ENCODE measurements at places on chromosomes 7 and 10.

DNA sequence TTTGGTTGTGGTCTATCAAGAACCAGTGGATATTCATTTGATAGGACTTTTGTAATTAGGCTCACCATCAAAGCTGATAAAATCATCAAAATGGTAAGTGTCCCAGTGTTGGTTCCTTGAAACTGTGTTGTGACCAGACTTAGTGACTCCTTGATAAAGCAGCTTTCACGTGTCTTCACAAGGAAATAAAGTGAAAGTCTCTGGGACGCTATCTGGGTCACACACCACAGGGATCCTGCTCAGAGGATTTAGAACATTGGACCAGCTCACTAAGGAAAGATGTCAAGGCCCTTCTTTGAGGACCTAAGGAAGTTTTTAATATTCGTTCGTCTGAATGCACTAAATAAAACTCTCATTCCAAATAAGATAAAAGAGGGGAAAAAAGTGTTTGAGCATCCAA lies 193.1 kb downstream of the RNLS start:
- no peak for DNase-seq

GRCh38 chr10:16458166-16458955 lies 21.6 kb downstream of the PTER start:
- DNase-seq, result no peak

DNA sequence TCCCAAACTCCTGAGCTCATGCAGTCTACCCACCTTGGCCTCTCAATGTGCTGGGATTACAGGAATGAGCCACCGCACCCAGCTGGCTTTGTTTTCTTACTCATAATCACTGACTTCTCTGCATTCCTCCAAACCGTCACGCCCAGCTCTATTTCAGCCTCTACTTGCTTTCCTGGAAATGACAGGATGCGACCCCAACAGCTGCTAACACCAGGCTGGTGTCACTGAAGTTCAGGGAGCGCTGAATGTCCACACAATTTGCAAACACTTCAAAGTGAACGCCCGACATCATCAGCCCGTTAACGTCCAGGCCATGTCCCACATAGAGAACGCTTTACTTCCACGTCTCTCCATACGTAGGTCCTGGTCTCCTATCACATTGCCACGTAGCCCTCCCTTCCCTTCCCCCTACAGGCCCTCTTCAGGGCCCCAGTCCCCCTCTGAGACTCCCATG lies 12.8 kb upstream of the PROSER2 start:
- DNase-seq, result no peak

GRCh38 chr7:34236057-34236456 lies 330.7 kb downstream of the BMPER start:
- no peak for DNase-seq

DNA sequence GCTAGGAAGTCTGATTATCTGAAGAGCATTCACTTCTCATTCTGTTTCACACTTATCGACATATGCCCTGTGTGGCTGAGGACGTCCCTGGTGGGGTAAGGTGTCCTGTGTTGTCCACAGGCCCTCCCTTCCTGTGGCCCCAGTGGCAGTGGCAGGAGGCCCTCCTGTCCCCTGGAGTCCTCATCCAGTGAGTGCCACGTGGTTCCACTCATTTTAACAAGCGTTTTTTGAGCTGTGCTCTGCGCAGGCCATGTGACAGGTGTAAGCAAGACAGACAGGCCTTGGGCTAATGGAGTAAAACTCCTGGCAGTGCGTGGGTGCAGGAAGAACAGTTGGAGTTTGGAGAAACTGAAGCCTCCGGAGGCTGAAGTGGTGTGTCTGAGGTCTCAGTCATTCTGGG lies 39.3 kb upstream of the PPIF start:
- no peak for DNase-seq

Measured in activated T-cell treated with anti-CD3 and anti-CD28 coated beads, Interleukin-2, amount 50 U/mL, for 4 hours (primary cell).